ENCODE measurements at places on chromosomes 16 and 17.

- DNase-seq, result peak; percentile 96
Observed at GRCh38 chr16:68778551-68779231, 41.6 kb downstream of the CDH1 start.

DNA sequence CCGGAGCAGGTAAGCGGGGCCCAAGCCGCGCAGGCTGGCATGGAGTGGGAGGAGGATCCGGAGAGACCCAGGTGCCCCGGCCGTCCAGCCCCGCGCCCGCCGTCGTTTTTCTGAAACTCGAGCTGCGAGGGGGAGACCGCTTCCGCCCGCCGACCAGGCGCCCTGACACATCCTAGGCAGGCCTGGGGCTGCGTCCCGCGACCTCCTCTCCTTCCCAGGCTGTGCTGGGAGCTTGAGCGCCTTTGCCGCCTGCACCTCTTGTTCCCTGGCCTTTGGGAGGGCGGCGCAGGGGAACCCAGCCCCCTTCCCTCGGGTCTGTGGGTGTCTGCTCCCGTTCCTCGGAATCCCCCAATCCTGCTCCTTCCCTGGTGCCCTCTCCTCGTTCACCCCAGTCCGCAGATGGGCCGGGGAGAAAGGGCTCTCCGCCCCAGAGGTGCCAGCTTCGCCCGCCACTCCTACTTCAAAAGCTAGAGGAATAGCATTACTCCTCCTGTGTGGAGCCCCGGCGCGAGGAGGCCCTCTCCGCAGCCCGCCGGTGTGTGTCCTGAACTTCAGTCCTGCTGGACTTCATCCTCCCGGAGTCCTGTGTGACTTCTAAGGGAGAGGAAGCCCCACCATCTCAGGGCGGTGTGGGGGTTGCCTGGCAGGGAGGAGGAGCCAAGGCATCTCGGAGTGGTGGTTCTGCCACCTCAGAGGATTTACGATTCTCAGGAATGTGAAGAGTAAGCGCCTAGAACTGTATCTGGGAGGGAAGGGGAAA is 1.0 kb downstream of the NHERF1 start:
- no peak for DNase-seq

GRCh38 chr16:2229632-2230250 is 6.3 kb downstream of the E4F1 start:
- no peak for DNase-seq

- no peak for DNase-seq
Observed at GRCh38 chr17:46832945-46833839, 14.7 kb upstream of the WNT3 start.

GRCh38 chr16:24800586-24800985 is 45.2 kb upstream of the SLC5A11 start:
- peak; percentile 26 for DNase-seq

- peak; percentile 95 for DNase-seq
Observed at GRCh38 chr16:80027007-80027965, 426.7 kb upstream of the MAF start.

Data from PC-9 (cell line).